GOT3 (cell line): ENCODE measurements at places on chromosomes 3 and 15.

DNA sequence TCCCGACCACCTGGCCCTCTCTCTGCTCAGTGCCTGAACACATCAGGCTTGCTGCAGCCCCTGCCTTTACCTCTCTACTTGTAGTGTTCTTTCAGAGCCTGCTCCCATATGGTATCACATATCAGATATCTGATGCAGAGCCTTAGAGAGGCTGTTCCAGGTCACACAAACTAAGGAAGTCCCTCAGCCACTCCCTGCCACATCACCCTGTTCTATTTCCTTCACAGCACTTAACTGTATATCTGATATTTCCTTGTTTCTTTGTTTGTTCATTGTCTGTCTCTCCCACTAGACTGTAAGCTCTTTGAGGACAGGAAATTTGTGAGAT lies 976 bp upstream of the ALDH1L1 start:
- DNase-seq, result no peak

DNA sequence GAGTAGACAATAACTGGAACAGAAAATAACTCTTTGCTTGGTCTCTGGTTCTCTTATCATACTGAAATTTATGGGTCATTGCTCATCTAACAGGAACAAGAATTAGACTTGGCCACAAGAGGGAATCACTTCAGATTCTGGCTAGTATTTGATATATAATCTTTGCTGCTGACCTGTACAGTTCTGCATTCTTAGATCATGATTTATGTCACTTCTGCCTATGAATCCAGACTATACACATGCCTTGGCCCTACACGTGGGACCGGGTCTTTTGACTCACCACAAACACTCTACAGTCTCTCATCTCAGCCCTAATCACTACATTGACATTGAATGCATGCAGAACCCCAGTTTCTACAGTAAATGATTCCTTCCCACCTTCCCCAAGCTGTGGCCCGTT lies 162.5 kb upstream of the SOX2 start:
- no peak for DNase-seq

GRCh38 chr3:72962317-72962716 lies 34.3 kb upstream of the PPP4R2 start:
- no peak for DNase-seq

- no peak for DNase-seq
Measured at GRCh38 chr15:39413558-39413957, 167.3 kb upstream of the THBS1 start.

GRCh38 chr3:179223548-179223947 lies 27.4 kb downstream of the KCNMB3 start:
- no peak for DNase-seq

GRCh38 chr3:17985658-17986347 lies 243.4 kb upstream of the TBC1D5 start:
- no peak for DNase-seq

DNA sequence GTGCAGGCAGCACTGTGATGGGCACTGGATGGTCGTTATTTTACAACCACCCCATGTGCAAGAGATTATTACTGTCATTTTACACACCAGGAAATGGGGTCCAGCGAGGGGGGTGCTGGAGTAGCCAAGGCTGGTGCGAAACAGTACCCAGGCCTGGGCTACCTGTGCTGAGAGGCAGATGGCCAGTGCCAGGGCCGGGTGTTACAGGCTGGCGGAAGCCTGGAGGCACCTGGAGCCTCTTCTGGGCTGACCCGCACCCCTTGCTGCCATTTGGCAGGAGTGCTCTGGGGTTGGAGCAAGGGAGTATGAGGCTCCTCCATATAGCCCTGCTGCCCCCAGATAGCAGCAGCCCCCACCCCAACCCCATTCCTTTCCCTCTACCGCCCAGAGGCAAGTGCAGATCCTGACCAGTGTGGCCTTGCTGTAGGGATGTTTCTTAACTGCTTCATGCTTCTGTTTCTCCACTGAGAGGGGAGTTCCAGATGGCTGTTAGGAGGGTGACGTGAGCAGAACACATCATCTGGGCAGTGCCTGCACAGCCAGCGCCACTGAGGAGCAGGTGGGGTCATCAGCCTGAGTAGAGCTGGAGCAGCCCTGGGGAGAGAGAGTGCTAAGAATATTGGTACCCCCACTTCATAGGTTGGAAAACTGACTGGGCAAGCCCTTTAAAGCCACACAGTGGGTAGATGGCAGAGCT lies 15.3 kb downstream of the SNX33 start:
- DNase-seq, result no peak

GRCh38 chr3:68123231-68123630 lies 468.8 kb upstream of the SUCLG2 start:
- DNase-seq, result no peak

DNA sequence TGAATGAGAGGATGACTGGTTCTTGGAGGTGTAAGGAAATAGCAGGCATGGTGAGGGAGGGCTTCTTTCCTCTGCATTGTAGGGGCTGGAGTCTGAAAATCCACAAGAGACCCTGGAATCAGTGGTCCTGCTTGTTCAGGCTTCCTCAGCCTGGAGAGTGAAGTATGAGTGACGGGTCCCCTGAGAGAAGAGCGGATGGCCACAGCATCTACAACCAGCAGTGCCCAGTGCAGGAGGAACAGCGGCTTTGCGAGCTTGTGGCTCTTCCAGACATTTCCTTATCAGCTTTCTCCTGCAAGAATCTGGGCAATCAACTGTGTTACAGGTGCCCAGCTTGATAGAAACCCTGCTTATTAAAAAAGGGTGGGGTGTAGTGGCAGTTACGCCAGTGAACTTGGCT lies 97.0 kb upstream of the HES1 start:
- DNase-seq, result no peak

DNA sequence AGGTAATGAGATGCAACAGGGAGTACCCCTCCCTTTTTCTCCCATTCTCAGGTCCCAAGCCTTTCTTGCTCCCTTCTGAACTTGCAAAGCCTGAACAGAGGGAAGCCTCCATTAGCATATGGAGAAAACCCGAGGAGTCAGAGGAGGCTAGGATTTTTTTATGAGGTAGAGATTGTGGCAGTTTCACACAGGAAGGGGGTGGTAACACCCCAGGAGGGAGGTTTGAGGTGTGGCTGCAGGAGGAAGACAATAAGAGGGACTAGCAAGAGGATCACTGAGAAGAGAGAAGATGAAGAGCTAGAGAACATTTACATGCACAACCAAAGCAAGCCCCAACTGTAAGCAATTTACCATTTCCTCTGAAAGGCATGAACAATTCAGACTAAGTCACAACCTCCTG lies 322.7 kb downstream of the SV2B start:
- DNase-seq, result no peak

- no peak for DNase-seq
Measured at GRCh38 chr3:32500231-32500630, 2.4 kb downstream of the CMTM6 start.

DNA sequence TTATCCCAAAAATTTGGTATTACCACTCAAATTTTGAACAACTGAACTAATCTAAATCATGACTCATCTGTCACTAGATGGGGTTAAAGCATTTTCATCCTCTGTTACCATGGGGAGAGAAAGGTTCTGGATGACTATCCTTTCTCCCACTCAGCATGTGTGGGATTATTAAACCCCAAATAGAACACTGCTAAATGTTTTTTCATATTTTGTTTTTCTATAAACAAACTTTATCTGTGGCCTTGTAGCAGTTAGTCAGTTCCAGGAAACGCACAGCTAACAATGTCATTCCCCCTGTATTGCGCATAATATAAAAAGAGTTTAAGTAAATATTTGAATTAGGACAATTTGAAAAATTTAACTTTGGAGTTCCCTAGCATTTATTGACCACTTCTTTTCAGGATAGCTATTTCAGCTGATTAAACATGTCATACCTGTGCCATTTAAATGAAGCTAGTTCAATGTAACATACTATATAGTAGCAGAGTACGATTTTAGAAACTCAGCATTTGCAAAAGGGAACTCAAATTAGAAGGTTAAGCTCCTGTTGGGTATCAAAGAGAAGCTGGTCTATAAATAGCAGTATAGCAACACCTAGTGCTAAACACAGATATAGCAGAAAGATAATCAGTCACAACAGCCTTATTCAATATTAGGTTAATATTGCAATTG lies 9.2 kb upstream of the TMEM212 start:
- no peak for DNase-seq

DNA sequence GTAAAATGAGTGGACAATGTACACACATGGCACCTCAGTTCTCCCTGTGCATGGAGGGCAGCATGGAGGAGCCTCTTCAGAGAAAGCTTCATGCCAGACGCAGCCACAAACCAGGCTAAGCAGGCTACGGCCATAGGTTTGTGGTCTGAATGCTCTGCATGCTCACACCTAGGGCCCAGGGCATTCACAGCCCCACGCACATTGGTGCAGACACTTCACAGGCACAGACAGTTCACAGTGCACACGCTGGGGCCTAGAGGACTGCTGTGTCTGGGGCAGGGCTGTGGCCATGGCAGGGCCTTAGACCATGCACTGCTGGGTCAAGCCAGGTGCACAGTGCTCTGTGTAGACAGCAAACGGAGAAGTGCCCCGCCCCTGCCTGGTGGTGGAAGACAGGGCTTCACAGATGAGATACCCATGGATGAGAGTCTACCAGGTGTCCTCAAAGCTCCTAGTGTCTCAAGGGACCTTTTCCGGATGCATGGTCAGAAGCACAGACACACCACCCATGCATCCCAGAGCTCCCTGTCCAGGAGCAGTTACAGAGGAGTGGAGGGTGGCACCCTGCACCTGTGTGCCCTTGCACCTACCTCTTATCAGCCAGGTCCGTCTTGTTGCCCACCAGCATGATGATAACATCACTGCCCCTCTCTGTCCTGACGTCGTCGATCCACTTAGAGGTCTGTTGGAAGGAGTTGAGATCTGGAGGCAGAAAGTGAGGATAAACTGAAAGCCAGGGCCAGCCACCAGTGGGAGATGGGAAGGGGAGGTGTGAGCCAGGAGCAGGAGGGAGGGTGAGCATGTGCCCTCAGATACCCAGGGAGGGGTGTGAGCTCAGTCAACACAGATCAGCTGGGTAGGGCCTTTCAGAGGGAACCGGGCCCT lies 33.5 kb downstream of the SRPRB start:
- no peak for DNase-seq

DNA sequence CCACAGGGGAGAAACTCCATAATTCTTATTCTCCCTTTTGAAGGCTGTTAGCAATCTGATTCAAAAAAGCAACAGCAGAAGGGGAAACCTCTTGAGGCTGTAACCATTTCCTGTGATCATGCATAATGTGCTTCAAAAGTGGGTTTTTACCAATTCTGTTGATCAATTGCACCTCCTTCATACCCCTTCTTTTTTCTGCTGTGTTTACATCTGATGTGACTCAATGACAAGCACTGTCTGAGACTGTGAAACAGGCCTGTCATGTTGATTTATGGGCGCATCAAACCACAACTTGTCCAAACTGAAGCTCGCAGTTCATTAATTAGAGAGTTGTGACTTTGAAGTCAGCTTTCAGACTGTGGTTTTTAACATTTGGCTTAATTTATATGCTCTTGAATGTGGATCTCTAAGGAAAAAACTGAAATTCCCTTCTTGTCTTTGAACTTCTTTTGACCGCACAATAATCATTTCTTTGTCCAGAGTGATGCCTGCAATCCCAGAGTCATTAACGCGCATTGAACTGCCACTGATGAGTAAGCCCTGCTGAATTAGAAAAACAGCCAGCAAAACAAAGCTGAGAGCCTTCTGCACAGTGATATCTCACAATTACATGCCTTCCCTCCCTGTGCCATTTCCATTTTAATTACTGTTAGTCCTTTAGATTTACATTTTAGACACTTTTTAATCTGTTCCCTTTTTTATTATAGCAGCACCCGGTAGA lies 532.8 kb downstream of the FOXP1 start:
- no peak for DNase-seq

GRCh38 chr3:166809520-166809919 lies 570.6 kb downstream of the ZBBX start:
- DNase-seq, result no peak

DNA sequence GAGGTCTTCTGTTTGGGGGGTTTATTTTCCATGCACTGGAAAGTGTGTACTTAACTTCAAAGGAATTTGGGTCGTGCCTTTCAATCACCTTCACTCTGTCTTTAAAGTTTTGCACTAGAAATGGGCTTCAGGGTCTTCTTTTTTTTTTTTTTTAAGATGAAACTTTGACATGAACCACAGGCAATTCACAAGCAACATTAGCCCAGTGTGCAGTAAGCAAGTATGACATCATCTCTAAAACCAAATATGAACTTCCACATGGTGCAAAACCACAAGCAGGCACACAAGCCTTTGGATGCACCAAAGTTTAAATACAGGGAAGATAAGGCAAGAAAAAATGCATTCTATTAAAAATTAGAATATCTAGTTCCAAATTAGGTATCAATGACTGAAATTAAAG lies 381.9 kb downstream of the ERC2 start:
- no peak for DNase-seq

DNA sequence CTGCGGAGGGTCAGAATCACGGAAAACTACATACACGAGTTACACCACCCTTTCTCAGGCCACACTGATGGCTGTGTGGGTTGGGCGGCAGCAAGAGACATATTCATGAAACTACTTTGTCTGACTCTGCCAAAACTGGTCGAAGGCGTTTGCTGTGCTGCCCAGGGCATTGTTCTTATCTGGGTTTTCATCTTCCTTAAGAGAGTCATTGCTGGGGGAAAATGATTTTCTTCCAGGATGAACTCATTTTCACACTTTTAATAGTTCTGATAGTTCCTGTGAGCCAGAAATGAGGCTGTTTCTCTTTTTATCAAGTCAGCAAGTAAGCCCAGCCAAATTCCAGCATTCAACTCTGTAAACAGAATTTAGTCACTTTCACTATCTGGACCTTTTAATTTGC lies 47.6 kb downstream of the TRIM71 start:
- no peak for DNase-seq

- DNase-seq, result no peak
Measured at GRCh38 chr3:64152086-64152485, 73.2 kb downstream of the PRICKLE2 start.

DNA sequence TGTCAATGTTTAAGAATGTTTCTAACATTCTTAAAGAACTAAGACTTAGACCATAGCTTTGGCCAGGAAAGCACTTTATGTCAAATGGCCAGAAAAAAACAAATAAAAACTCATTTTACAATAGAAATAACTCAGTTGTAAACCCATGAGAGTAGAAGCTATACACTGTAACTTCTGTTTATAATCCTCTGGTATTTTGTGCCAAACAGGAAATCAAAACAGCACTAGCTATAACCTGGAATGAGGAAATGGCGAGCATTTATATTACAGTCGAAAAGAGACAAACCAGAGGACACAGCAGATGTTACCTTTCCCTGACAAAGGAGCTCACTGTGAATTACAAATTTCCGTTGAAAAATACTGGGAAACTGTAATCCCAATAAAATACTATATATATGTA lies 10.3 kb downstream of the GK5 start:
- no peak for DNase-seq

DNA sequence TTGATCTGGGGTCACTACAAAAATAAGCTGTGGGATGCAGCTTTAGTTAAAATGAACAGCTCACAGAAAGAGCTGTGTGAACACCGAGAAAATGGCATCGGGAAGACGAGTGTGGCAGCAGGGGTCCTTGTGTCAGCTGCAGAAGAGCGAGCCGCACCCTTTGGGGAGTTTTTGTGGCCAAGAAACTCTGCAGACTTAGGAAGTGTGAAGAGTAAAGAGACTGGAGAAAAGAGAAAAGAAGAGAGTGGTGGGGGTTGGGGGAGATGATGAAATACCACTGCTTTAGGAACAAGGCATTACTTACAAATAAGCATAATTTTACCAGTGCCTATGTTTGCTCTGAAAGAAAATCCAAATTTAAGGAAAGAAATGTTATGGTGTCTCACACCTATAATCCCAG lies 147.8 kb downstream of the LRRC28 start:
- DNase-seq, result no peak
